Upper lobe of left lung (tissue), 6 donors: ENCODE measurements at places on chromosomes 11 and 22. TPM values are rescaled to one million over a fixed set of nuclear protein-coding genes. Genes with fewer than 3 reads are reported as not detected.

DNA sequence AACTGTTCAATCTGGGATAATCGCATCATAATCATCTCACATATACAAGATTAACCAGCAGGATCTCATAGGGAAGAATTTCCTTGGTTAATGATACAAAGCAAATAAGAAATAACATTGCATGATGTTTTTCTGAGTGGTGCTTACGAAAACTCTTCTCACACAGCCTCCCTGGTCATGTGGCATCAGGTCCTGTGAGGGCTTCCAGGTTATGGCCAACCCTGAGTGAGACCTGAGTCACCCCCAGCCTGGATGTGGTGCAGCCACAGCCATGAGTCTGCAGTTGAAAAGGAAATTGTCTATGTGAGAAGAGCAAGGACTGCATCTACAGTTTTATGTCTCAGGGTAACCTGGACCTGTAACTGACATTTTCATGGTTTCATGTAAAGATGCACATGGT is 90.5 kb upstream of the XKR3 start:
- no peak for DNase-seq

- peak; percentile 53 for DNase-seq
Observed at GRCh38 chr11:95338430-95338991, 107.5 kb upstream of the SESN3 start.

HEPHL1 gene
- not detected for total RNA-seq

DNA sequence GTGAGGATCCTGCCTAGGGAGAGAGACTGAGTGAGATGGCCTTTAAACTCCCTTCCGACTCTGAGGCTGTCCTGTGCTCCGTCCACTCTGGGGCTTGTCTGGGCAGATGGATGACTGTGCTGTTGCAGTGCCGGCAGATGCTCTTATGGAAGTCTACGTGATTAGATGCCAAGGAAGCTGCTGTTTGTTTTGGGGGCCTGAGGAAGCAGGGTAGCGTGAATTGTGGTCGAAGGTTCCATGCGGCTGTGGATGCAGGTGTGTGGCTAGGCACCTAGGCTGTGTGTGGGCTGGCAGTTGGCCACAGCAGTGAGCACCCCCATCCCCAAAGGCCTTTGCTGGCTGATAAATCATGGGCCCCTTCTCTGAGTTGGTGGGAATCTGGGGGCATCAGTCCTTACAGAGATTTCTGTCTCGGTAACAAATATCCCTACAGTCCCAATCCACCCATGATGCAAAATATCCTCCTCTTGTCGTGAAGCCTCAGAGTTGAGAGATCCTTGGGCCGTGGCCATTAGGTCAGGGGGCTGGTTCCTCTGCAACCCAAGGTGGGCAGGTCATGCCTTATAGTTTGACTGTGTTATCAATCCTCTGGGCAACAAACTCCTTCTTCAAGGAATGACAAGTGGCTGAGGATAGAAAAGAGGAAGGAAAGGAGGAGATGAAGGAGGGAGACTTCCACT is 31.2 kb downstream of the AMPD3 start:
- DNase-seq, result no peak

DNA sequence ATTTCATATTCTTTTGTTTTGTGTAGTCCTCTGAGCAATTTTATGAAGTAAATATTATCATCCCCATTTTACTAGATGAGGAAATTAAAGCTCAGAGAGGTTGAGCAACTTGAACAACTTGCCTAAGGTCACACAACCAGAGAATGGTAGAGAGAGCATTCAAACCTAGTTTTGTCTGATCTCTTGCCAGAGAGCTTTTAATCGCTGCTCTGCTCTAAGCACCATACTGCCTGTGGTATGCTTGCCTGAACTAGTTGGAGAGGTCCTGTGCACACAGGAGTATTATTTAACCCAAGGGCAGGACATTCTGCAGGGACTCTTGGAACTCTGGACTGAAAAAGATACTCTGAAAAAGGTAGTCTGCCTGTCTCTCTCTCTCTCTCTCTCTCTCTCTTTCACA is 38.5 kb downstream of the TRAF6 start:
- DNase-seq, result no peak

GRCh38 chr11:119192111-119192510 is 6.8 kb downstream of the NHERF4 start:
- no peak for DNase-seq

JHY gene
- 6.4 TPM for total RNA-seq

TRIM48 gene
- total RNA-seq, result not detected

IGSF9B gene
- total RNA-seq, result 1.6 TPM

- peak; percentile 87 for DNase-seq
Observed at GRCh38 chr22:42962295-42963230, 52.4 kb downstream of the PACSIN2 start.

DNA sequence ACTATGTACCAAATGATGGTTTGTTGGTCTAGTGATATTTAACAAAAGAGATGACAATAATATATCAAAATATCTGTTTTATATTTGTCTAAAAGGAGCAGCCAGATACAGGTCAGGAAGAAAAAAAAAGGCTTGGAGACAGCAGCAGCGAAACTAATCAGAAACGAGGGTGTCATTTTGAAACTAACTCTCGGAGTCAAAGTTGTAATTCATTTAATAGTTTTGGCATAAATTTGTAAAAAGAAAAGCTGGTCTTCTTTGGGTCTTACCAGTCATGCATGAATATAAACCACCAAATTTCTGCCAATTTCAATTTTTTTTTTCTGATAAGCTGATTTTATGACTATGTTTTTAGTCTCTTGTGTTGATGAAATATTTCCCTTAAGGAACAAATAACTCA is 25.5 kb downstream of the NPAT start:
- no peak for DNase-seq

CLTCL1 gene
- total RNA-seq, result 4.2 TPM

GRCh38 chr11:74844865-74845264 is 96.2 kb downstream of the RNF169 start:
- DNase-seq, result no peak
